GM23338 (cell line): ENCODE measurements at places on chromosomes 11 and 22. TPM values are rescaled to one million over a fixed set of nuclear protein-coding genes. Genes with fewer than 3 reads are reported as not detected.

- DNase-seq = no peak
Observed at GRCh38 chr22:23696326-23696851, 5.6 kb downstream of the RGL4 start.

- peak; percentile 5 for DNase-seq
Observed at GRCh38 chr11:113014262-113015097, 53.3 kb downstream of the NCAM1 start.

DNA sequence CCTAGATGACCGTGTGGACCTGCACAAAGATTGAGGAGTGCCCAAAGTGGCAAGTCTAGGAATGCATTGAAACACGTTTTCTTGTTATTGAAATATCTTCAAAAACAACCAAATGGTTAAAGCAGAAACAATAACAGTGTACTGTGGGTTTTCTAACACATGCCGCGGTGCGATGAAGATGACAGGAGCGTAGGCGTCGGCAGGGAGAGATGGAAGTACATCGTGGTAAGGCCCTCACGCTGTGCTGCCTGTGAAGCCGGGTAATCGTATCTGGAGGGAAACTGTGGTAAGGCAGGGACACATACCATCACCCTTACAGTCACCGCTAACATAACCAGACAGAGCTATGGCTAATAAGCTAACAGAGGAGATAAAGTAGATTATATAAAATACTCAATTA lies 261.4 kb downstream of the TBC1D22A start:
- no peak for DNase-seq

- no peak for DNase-seq
Observed at GRCh38 chr11:64697663-64698375, 25.2 kb downstream of the NRXN2 start.

Gene MMP8
- not detected in 2 replicates for polyA plus RNA-seq

Gene MIOX
- polyA plus RNA-seq = not detected in 2 replicates

Gene YPEL4
- polyA plus RNA-seq = 1.1 and 1.2 TPM in 2 replicates
